ENCODE measurements at places on chromosomes 1 and 21.

DNA sequence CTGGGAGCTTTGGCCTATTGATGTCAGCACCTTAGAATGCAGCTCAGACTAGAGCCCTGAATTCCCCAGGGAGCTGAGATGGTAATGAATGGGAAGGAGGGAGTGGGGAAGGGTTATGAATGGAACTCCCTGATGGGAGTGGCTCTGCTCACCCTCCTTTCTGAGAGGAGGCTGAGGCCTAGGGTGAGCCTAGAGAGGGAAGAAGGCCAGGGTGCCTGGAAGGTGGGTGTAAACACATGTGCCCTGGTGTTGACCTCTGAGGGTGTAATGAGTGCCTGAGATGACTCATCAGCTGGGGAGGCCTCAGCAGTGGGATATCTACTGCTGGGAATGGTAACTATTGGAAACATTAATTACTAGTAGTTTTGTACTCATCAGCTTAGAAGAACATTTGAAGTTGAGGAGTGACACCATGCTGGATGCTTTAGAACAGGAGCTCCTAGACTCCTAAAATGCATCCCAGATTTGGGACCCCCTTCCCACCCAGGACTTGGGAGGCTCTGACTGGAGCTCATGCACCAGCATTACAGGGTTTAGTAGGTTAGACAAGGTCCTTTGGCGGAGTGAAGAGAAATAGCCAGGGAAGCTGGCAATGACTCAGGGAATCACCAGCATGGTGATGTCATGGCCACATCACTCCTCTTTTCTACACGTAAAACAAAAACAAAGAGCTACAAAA, 16.0 kb upstream of the PIGV start:
- peak; percentile 97 for DNase-seq

DNA sequence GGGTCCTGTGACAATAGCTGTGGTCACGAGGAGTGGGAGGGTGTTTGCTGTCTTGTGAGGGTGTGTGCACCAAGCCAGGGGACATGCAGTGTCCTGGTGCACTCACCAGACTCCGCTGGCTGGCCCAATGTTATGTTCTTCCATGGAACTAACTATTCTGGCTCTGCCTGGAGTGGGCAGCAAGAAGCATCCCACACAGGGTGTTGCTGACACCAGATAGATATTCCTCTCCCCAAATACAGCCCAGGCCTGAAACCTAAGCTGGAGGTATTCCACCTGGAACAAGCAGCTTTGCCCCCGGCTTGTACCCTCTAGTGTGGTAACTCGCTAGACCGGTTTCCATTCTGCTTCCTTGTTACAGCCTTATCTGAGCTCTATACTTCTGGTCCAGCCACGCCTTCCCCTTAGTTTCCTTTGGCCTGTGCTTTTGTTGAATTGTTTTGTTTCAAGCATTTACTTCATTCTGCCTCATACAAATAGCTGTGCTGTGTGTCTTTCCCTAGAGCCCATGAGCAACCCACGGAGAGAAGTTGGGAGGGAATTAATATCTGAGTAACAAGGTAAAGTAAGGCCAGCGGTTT, 14.7 kb upstream of the LY9 start:
- no peak for DNase-seq

- DNase-seq = no peak
Observed at GRCh38 chr1:10951961-10952360, 60.5 kb upstream of the TARDBP start.

GRCh38 chr1:162456323-162456722, 41.3 kb upstream of the UHMK1 start:
- DNase-seq = no peak

DNA sequence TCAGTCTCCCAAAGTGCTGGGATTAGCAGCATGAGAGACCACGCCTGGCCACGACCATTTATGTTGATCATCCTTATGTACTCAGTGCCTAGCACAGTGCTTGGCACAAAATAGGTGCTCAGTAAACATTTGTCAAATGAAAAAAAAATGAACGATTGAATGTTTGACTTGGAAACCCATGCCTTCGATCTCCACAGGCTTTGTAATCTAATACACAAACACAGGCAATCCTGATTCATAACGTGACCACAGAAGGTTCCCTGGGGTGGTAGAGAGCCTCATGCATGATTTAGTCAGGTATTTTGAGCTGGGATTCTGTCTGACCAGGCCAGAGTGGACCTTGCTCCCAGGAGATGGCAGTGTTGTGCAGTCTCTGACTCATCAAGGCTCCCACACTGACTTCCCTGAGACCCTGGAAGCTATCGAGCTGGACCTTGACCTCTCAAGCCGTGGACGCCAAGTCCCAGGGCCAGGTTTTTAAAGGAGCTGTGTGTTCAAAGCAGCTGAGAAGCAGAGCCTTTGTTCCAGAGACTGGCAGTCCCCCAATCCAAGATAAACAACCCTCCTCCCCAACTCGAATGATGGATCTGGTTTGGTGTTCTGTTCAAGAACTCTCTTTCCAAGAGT, 81.1 kb downstream of the PGM1 start:
- peak; percentile 66 for DNase-seq

GRCh38 chr1:43034195-43034658, 75.6 kb upstream of the SLC2A1 start:
- no peak for DNase-seq

Data from RWPE1 (cell line).